ENCODE measurements at places on chromosomes 3 and 15.
A peak's percentile ranks its signal among the peaks of the same experiment; 100 is the strongest.

- no peak for DNase-seq
These were observed 37.5 kb upstream of the FSIP1 start for GRCh38 chr15:39820050-39820602.

DNA sequence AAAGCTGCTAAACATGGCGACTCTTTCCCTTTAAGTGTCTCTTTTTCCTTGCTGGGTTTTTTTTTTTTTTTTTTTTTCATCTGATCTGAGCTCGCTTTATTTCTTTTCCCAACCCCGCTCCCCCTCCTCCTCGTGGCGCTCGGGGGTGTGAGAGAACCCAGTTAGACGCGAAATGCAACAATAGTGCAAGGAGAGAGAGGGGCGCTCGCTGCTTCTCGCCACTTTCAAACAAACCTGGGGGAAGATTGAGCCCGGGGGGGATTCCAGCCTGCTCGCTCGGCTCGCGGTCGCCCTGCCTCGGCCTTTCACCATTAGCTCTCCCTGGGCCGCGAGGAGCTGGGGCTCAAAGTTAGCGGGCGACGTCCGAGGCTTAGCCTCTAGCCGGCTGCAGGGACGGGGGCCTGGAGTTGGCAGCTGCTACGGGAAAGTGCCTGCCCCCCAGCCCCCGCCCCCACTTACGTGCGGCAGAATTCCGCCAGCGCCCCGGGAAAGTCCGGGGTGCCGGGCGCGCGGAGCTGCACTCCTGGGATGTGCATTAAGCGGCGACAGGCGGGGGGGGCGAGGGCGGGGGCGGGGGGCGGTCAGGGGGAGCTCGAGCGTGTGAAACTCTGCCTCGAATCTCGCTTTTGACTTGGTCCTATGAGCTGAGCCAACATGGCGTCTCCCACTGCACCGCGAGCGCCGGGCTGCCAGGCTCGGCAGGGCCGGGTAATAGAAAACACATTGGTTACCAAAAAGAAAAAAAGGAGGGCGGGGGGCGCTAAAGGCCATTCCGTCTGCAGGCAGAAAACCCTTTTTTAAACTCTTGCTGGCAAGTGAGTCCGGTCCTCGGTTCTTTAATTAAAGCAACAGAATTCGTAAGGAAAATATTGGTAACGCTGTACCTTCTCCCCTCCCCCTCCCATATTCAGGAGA is 10.4 kb downstream of the NR2F2 start:
- DNase-seq, result no peak

DNA sequence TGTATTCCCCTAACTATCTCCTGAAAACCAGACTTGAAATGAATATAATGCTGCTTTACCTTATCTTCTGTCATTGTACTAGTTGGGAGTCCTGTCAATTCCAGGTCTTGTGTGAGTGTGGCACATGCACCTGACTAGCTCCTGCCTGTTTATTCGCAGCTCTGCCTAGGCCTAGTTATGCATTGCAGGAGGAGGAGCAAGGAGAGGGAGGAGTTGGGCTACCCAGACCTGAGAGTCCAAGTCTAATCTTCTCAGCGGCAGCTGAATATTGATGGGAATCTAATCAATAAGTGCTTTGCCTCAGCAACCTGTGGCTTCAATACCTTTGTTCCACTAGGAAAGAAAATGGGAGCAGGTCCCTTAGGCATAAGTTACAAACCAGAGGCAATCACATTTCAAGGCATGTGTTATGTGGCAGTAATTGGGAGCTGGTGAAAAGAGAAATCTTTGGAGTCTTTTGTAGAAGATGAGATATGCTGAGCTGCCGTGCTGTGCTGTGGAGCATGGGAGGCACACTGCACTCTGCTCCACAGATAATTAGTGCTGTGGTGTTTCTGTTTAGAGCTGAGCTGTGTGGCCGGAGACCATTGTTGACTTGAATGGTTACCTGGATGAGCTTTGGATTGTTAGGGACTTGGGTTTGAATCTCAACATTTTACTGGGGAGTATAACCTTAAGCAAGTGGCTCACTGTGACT is at the start of gene SLC2A2:
Gene SLC2A2 (minus strand): TSS at position 124 of the 697 bp plus-strand sequence. CDS start 50 bp downstream, at position 74.
- DNase-seq, result no peak

GRCh38 chr15:67219288-67219687 is 35.2 kb downstream of the AAGAB start:
- DNase-seq, result no peak

- DNase-seq, result no peak
These were observed 169.2 kb upstream of the SLC2A2 start for GRCh38 chr3:171195686-171196085.

GRCh38 chr3:32880225-32880624 is 62.4 kb downstream of the TRIM71 start:
- no peak for DNase-seq

GRCh38 chr3:132318451-132318850 is 1.2 kb downstream of the ACP3 start:
- no peak for DNase-seq

GRCh38 chr15:91468871-91469580 is 369.0 kb downstream of the SV2B start:
- DNase-seq, result no peak

DNA sequence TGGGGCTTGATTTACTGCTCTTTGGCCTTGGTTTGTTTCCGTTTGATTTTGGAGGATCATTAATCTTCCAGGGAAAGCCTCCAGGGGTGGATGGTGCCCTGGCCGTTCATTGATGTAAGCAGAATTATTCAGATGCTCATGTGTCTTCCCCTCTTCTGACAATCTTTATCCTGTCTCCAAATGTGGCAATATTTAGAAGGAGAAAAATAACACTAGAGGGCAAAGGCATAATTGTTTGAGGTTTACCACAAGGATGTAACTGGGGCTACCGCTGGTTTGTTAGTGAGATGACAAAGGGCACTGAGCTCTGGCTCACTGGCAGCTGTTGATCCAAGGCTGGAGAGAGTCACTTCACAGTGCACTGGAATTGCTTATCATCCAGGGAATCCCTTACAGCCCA is 18.2 kb upstream of the PLCL2 start:
- no peak for DNase-seq

- peak; percentile 67 for DNase-seq
These were observed 246.5 kb downstream of the ROBO1 start for GRCh38 chr3:79521221-79521848.

DNA sequence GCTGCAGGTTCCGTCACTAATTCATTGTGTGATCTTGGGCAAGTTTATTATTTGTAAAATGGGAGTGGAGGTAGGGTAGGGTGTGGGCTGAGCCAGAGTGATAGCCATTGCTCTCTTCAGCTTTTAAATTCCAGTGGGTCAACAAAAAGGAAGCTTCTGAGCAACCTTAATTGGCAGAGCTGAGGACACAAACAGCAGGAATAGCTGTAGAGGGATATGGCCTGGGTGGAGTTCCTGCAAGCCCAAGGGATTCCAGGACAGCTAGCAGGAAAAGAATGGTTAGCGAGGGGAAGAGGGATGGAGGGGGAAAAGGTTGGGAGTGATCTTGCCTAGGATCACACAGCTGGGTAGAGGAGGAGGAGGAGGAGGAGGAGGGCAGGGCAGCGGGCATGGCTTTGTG is 11.4 kb downstream of the CCK start:
- no peak for DNase-seq

- no peak for DNase-seq
These were observed 125.2 kb upstream of the CCNL1 start for GRCh38 chr3:157285141-157285540.

GRCh38 chr15:73985101-73985873 is 6.8 kb downstream of the STOML1 start:
- DNase-seq, result no peak

GRCh38 chr3:18669374-18669773 is 244.2 kb upstream of the SATB1 start:
- DNase-seq, result no peak

Data from pons (tissue), 1 donor.